ENCODE measurements at places on chromosomes 5 and 9.

GRCh38 chr9:17065062-17065461, 69.8 kb upstream of the CNTLN start:
- no peaks in the 10 kb centered on the region for H3K36me3 ChIP-seq
- no peak overlapping the region for H3K27ac ChIP-seq
- DNase-seq: no peak
- H3K4me1 ChIP-seq: no peaks in the 10 kb centered on the region

GRCh38 chr5:122780296-122780695, 5.4 kb downstream of the SNX2 start:
- H3K4me1 ChIP-seq: peaks cover 3% of the 10 kb centered on the region
- no peak overlapping the region for H3K27ac ChIP-seq
- DNase-seq: no peak
- H3K27me3 ChIP-seq: no peaks in the 10 kb centered on the region

- no peaks in the 10 kb centered on the region for H3K4me1 ChIP-seq
- no peak overlapping the region for H3K4me3 ChIP-seq
- DNase-seq: no peak
- H3K36me3 ChIP-seq: no peaks in the 10 kb centered on the region
- no peak overlapping the region for H3K27ac ChIP-seq
- H3K27me3 ChIP-seq: no peaks in the 10 kb centered on the region
These were observed 162.0 kb upstream of the GLRA1 start for GRCh38 chr5:152086668-152087067.

DNA sequence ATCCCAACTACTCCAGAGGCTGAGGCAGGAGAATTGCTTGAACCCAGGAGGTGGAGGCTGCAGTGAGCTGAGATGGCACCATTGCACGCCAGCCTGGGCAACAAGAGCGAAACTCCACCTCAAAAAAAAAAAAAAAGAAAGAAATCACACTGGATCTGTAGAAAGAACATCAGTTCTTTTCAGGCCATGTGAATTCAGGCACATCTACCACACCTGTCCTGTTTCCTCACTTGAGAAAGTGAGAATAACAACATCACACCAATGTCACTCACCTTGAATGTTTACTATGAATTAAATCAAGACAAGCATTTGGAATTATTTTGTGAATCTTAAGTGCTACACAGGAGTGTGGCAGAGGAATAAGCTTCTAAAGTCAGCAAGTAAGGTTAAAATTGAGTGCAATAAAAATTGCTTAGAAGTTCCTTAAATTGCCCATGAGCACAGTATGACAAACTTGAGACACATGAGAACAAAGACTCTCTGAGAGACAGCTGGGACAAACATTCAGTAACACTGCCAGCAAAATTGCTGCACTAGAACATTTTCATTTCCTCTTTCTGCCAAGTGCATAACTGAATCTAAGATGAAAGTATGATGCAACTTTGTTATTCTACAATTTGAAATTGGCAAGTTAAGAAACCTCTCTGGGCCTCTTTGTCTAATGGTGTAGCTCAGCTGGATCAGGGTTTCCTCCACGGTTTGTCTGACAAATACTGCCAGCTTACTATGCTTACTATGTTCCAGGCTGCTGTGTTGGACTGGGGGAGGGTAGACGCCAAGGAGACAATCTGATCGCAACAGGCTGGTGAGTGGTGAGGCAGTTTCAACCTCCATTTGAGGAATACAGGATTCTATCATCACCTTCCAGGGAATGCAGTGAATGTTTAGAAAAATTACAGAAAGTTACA, 1.9 kb upstream of the RIC1 start:
- H3K4me3 ChIP-seq: peak overlapping the region; percentile 100
- peaks cover 19% of the 10 kb centered on the region for H3K4me1 ChIP-seq
- peak; percentile 61 for DNase-seq
- H3K27me3 ChIP-seq: no peaks in the 10 kb centered on the region
- no peaks in the 10 kb centered on the region for H3K36me3 ChIP-seq

GRCh38 chr5:150608991-150609390, 31.5 kb upstream of the SYNPO start:
- H3K4me3 ChIP-seq: no peak overlapping the region
- H3K27ac ChIP-seq: no peak overlapping the region
- peaks cover under 1% of the 10 kb centered on the region for H3K4me1 ChIP-seq
- DNase-seq: no peak

DNA sequence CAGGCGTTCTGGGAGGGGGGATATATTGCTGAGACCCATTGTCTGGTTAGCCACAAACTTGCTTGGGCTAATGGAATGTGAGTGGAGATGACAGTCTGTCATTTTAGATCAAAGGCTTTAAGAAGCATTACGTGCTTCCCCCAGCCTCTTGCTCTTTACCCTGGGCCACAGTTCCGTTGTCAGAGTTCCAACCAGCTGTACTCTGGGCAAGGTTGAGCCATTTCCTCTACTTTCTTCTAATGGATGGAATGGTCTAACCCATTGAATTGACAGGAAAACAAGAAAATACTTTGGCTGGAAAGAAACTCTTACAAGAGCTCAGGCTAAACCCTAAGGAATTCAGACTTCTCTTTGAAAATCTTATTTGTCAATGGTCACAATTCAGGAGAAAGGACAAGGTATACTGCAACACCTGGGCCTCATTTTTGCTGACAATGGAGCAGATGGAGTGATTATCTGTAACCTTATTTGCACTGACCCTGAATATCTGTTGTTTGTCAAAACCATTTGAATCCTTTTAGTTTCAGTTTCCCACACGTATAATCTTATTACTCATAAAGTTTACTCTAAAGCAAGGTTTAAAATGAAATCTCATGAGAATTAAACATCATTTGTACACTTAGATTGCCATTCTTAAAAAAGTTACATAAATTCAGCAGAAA, 231.4 kb downstream of the PDE4D start:
- no peaks in the 10 kb centered on the region for H3K27me3 ChIP-seq
- peak; percentile 70 for DNase-seq
- H3K4me1 ChIP-seq: peaks cover 7% of the 10 kb centered on the region
- no peaks in the 10 kb centered on the region for H3K36me3 ChIP-seq

All from astrocyte (in vitro differentiated cells and primary cell).